Fibroblast of skin of left quadriceps (primary cell): ENCODE measurements at places on chromosomes 4 and X.

DNA sequence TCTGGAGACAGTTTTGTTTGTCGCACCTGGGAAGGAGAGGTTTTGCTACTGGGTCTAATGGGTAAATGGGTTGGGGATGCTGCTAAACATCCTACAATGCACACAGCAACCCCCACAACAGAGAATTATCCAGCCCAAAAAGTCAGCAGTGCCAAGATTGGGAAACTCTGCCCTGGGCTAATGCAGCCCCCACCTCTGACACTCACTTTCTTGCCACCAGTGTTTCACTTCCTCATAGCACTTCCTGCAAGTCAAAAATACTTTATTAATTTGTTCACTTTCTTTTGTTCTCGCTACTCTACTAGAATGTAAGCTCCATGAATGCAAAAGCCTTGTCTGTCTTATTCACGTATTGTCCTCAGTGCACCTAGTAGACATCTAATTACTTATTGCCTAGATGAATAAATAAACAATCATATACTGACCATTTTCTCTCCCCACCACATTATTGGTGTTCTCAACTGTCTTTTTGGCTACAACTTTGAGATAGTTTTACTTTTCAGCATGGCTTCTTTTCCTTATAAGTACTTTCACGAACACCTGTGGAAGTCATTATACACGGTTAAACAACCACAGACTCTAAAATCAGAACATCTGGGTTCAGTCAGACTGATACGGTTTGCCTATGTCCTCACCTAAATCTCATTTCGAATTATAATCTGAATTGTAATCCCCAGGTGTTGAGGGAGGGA, 82.0 kb upstream of the PITX2 start:
- DNase-seq: no peak

GRCh38 chrX:130523460-130524394, 121.9 kb downstream of the RBMX2 start:
- DNase-seq: no peak

DNA sequence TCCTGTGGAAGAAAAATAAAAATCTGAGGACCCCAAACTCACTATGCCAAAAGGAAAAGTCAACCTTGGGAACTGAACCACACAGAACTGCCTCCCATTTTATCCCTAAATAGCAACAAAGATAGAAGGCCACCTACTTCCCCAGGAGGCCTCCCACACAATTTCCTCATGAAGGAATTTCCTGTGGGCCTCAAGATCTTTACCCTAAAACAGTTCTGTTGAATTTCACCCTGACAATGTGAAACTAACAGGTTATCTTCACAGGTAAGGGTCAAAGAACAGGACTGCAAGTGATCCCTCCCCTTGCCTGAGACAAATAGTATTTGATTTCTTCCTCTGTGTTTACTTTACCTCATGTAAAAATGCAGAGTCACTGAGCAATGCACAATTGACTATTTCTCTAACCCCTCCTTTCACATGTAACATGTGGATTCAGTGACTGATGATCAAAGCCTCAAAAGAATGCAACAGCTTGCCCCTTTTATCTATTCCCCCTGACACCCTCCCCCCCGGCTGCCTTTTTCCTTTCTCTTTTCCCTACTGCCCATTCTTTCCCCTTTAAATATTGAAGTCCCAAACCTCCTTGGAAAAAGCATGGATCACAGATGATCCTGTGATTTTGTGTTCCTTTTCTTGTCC, 33.3 kb downstream of the MEPE start:
- DNase-seq: no peak

DNA sequence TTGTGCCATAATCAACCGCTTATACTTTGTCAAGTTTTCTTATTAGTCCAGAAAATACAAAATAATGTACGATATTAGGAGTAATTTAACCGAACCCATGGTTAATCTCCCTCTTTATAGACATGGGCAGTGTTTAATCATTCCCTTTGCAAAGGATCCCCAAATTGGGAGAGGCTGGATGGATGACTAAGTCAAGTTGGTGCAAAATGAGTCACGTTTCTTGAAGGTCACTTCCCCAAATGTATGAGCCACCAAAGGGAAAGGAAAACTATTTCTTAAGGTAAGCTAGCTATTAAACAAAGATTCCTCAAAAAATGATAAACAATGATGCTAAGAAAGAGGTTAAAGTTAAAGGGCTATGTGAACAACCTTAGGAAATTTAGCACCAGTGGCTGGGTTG, 17.5 kb downstream of the MAML3 start:
- DNase-seq: no peak

- no peak for DNase-seq
These were observed 19.5 kb downstream of the SAT1 start for GRCh38 chrX:23802431-23802830.

- DNase-seq: no peak
These were observed 2.8 kb downstream of the RENBP start for GRCh38 chrX:153941336-153942252.

DNA sequence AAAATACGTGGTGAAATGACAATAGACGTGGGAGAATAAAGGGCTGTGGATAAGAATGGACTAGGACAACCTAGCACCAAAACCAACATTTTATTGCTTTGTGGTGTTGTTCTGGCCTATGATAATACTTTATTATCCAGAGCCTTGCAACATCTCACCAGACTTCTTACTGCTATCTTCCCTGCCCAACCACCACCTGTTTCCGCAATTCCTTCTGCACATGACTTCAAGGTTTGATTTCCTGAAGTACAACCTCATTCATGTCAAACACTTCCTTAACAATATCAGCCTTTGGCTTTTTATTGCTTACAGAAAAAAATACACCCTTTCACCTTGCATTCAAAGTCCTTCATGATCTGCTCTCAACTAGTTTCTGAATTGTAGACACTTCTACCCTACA, 84.8 kb downstream of the RTL3 start:
- no peak for DNase-seq

DNA sequence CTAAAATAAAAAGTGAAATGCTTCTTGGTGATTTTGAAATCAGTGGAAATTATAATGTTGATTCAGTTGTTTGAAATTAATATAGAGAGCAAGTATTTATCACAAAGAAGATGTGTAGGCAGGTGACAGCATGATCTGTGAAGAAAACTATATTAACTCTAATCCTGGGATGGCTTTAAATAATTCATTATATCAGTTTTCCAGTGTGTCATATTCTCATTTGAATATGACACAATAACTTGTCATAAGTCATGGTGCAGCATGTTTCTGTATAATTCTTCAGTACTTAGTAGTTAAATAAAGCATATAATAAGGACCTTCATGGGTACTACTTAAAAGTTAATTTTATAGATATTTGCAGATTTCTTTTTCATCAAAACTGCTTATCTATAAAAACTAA, 573.6 kb downstream of the INPP4B start:
- DNase-seq: no peak

DNA sequence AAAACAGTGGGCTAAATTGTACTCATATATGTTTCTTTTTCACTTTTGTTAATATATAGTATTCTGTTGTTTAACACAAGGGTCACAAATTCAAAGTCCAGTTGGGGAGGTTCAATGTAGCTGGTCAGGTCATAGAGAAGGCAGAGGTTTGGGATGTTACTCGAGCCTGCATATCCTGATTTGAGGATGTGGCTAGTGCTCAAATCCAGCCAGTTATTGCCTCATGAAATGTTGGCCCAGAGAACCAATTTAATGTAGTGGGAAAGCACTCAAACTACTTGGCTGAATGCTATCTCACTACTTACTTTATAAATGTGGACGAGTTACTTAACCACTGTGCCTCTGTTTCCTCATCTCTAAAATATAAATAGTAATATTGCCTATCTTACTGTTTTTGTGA, 12.5 kb downstream of the USO1 start:
- no peak for DNase-seq

DNA sequence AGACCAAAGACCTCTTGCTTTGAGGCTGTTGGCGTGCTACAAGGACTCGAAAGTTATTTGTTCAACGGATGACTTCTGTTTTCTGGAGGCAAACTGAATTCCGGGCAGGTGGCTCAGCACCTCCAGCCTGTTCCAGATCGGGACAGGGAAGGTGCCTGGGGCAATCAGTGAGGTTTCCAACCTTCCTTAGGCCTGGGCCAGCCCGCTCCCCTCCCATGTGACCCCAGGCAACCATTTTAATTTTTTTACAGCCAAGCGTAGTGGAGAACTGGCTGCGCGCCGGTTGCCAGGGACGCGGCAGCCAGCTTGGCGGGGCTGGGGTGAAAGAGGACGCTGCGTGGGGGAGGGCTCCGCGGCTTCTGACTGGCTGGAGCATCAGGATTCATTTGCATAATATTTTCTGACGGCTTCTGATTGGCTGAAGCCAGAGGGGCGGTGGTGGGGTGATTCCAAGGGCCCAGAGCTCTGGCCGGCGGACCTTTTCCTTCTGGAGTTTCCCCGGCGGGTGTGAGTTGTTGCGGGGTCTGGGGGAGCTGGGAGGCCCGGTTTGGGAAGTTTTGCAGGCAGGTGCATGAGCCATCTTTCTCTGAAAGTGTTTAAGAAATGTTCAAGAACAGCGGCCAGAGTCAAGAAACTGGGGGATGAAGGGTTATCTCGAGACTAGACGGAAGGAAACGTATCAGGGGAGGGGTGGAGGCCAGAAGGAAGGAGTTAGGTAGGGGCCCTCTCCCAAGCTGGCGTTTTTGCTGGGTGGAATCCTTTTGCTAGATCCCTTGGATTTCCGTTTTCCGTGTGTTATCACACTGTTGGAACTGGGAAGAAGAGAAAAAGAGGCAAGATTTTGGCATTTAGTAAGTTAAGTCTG, at the start of gene MID1IP1:
Gene MID1IP1 (plus strand): TSS at position 479 of the 865 bp plus-strand sequence. CDS start 3,488 bp downstream, outside the sequence.
- DNase-seq: peak; percentile 83

- DNase-seq: no peak
These were observed 8.2 kb downstream of the MSANTD1 start for GRCh38 chr4:3257103-3257555.

DNA sequence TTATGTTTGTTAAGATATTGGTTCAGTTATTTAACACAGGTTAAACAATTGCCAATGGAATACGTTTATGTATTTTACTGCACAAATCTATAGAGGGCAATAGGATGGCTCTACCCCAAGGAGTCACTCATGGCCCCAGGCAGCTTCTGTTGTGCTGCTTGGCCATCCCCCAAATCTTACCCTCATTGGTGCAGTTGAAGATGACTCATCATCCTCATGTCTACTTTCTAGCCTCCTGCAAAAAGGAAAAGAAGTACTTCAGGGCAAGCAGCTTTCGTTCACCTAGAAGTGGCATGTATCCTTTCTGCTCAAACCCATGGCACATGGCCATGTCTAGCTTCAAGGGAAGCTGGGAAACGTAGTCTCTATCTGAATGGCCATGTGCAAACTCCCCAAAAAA, 14.2 kb downstream of the PHOX2B start:
- no peak for DNase-seq

GRCh38 chr4:98204236-98204553, 57.0 kb upstream of the RAP1GDS1 start:
- DNase-seq: no peak

DNA sequence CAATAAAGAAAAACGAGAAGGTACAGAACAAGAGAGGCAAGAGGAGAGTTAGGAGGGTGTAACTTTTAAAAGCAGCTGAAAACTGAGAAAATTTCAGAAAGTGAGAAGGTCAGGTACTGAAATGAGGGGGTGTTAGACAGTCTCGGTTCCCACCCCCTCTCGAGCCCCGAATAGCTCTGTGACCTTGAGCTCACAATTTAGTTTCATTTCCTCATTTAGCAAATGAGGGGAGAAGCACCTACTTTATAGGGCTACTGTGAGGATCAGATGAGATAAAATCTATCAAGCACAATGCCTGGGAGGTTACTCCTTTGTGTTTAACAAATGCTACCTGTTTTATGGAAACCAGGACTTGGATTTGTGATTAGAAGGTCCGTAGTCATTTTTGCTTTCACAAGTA, 4.9 kb downstream of the UGT8 start:
- DNase-seq: no peak

DNA sequence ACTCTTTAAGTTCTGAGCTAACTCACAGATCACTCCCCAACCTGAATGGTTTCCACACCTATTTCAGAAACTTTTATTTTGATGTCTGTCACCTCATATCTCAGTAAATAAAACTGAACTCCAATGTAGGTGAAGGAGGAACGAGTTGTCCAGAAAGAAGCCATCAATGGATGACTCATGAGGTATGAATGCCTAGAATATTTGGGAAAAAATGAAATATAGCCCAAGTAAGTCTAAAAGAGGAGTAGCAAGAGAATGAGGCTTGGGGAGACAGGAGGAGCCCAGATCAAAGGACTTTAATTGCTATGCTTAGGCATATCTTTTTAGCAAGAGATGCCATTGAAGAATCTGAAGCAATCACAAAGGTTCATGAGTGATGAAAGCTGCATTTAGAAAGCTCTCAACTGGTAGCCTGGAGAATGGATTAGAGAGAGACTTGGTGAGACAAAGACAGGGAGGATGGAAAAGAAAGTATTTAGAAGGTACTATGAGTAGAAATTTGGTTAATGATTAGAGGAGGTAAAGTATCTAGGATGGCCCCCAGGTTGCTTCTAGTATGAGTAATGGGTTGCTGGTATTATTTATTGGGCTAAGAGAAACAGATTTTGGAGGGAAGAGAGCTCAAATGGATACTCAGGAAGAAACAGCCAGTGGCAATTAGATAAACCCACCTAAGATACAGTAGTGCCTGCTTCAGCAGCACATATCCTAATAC, 39.4 kb downstream of the NOCT start:
- no peak for DNase-seq

- DNase-seq: no peak
These were observed 89.2 kb downstream of the PJA1 start for GRCh38 chrX:69076088-69076487.

- DNase-seq: no peak
These were observed 2.6 kb downstream of the NLGN4X start for GRCh38 chrX:6225911-6226595.

DNA sequence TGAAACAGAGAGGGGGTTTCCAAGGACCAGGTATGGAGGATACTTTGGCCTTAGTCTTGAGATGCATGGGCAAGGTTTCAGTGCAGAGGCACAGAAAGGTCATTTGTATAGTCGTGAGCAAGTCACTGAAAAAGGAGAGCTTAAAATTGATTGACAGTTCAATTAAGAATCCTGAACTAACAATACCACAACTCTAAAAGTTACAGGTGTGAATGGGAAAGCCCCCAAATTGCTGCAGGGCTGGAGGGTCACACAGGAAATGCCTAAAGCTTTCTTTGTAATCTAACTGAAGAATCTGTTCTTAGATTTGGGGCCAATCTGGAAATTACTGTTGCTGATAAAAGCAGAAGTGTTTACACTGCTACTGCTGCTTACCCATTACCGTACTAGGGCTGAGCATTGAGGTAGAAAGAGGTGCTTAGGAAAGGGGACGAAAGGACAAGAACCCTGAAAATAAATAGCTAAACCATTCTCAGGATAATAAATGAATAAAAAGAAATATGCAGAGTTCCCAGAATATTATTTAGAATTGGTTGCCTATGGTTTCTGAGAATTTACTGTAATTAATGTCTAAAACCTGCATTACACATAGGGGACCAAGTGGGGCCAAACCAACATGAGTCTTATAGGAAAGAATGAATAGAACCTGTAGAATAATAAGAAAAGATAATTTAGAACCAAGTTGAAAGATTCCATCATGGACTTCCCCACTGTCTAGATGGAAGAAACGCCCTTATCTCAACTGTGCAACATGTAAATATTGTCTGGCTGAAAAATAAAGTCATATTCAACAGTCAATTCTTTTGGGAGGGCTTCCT, 91.9 kb upstream of the PPP1R2C start:
- no peak for DNase-seq

GRCh38 chrX:150226223-150226965, 136.7 kb upstream of the MAMLD1 start:
- DNase-seq: no peak

- DNase-seq: no peak
These were observed 88.3 kb downstream of the POLA1 start for GRCh38 chrX:24782011-24782410.

GRCh38 chr4:30386266-30386895, 333.8 kb upstream of the PCDH7 start:
- DNase-seq: no peak
